GM18507 (cell line): ENCODE measurements at places on chromosomes 11 and 22.

DNA sequence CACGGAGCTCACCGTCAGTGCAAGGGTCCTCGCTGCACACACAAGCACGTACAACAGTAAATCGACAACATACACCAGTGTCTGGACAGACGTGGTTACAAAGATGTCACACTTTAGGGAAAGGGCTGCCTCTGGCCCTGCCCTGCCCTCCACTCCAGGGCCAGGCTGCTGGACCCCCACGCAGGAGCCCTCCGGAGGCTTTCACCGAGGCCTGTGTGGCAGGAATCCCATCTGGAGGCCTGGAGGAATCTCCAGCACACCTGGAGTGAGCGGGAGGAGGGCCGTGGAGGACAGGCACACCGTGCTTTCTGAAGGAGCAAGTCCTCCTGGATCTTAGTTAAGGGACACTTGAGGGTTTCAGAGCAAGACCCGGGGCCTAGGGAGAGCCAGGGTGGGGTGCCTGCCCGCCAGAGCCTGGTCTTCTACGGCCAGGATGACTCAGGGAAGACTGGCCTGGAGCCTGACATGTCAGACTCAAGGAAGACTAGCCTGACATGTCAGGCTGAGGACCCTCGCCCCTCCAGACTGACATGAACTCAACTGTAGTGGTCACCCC is 2.1 kb upstream of the PIM3 start:
- no peak for DNase-seq

DNA sequence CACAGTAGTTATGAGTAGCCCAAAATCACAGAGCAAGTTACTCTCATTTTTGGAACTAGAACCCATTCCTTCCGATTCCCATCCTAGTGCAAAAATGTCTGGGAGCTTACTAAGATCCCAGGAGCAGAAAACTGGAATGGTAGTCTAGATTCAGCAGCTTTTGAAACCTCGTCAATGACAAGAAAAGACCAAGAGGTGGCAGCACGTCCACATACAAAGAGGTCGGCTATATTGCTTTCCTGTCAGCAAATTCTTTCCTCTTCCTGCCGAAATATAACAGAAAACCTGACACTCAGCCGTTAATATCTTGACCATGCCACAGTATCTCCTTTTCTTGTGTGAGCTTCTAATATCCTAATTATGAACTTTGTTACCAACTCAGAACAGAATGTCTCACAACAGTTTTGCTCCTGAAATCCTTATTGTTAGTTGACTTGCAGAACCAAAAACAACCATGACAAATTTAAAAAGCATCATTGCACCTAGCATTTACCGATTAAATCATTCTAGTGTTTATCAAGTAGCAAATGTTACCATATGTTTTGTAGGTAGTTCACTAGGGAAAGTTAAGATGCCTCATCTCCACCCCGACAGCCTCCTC is 92.8 kb upstream of the OR9G4 start:
- DNase-seq = peak; percentile 2

DNA sequence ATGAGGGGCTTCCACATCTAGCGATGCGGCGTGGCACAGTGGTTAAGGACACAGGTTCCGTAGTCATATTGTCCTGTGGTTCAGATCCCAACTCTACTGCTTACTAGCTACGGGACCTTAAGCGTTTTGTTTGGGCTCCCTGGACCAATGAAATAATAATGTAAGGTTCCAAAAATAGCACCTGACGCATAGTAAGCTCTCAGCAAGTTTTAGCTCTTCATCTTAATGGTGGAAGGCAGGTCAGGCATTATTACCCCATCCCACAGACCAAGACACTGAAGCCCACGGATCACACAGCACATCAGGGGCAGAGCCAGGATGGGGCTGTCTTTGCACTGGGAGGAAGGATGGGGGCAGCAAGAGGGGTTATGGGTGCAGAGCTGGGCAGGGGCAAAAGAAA is 13.0 kb downstream of the DNAJB13 start:
- DNase-seq = no peak

GRCh38 chr22:49136041-49136815 is 691.4 kb downstream of the BRD1 start:
- no peak for DNase-seq

- no peak for DNase-seq
Measured at GRCh38 chr11:37630866-37631265, 1032.8 kb upstream of the RAG2 start.

DNA sequence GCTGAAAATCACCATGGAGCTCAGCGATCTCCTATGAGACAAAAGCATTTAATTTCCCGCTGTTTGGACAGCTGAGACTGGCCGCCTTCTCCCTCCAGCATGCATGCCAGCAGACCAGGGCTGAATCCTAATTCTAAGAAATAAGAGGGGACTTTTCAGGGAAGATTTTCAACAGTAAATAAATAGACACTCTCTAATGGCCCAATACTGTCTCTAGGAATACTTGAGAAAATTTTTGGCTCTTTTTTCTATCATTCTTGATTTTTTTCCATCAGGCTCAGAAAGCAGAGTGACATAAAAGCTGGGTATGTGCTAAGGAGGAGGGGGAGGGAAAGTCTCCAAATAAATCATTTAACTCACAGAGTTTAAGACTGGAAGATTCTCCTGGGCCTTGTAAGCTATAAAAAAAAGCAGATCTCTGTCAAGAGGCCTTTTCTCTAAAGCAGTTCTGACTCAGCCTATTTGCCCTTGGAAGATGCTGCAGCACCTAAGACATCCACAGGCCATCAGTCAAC is 17.6 kb upstream of the SPON1 start:
- DNase-seq = no peak

DNA sequence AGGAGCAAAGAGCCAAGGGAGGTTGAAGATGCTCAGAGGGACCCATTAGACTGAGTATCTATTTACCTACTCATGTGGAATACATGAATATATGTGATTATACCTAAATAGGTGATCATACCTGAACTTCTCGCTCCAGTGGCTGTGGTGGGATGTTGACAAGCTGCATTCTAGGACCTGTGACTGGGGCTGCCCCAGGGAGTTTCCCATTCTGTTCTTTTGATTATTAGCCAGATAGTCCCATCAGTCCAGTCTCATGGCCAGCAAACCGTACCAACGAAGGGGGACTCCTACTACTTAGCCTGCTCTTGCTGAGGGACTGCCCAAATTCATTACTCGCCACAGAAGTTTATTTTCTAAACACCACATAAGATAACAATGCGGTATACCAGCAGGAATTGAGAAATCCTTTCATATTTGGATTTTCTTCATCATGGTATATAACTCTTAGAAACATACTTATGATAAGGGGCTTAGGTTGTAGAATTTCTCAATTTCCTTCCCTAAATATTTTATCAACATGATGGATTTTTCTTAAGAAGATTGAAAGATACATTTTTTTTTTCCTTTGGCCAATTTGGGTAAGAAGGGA is 273.9 kb downstream of the NTM start:
- DNase-seq = no peak

GRCh38 chr11:65945941-65946558 is 770 bp downstream of the TSGA10IP start:
- DNase-seq = no peak

GRCh38 chr11:118887206-118887605 is 3.5 kb downstream of the CXCR5 start:
- no peak for DNase-seq

DNA sequence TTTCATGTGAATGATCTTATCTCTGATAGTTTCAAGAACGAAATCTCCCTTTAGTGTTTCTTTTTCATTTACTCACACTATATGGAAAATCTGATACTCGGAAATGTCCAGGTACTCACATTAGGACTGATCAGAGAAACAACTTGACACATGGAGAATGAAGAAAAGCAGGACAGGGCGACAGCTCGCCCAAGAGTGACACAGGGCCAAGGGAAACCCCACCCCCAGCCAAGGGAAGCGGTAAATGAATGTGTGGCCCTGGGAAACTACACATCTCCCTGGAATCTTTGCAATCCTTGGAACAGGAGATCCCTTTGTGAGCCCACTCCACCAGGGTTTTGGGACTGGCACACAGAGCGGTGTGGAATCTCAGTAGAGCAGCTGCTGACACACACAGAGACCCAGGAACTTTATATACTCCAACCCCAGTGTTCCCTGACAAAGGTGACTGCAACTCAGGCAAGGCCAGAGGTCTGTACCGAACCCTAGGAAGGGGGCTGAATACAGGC is 303.7 kb upstream of the ARHGAP42 start:
- no peak for DNase-seq

- no peak for DNase-seq
Measured at GRCh38 chr11:1192741-1193325, 30.0 kb upstream of the MUC5B start.

GRCh38 chr11:116993599-116993998 is 104.6 kb downstream of the SIK3 start:
- DNase-seq = no peak

DNA sequence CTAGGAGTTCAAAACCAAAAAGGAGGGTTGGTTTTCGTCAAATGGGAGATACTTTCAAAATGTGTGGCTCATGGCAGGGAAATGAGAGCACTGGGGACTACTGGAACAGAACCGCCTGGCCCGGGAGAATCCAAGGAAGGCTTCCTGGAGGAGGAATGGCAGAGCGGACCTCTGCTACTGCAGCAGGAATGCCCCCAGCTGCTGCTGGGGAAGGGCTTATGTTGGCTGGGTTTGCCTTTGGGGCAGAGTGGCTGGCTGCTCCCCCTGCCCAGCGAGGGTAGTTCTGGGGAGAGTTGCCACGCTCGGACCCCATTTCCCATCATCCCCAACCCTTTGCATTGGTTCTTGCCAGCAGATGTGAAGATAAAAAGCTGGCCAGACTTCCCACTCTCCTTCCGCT is 10.6 kb upstream of the APOBEC3A start:
- no peak for DNase-seq

GRCh38 chr11:12503886-12504285 is 126.5 kb downstream of the PARVA start:
- no peak for DNase-seq

DNA sequence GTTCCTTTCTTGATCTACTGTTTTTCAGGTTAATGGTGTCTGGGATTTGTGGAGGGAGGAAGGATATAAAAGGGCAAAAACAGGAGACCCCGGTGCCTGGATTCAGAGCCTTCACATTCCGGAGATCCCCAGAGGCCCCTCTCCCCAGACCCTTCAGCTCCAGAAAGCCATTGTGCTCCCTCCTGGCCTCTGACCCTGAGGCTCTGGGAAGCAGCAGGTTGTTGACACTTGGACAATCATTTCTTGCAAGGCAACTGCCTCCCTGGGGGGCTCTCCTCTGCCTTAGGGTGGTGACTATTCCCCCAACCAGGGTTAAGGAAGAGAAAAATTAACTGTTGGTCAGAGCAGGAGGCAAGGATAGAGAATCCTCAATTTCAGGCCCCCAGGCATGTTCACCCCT is 86.9 kb upstream of the NNMT start:
- no peak for DNase-seq

DNA sequence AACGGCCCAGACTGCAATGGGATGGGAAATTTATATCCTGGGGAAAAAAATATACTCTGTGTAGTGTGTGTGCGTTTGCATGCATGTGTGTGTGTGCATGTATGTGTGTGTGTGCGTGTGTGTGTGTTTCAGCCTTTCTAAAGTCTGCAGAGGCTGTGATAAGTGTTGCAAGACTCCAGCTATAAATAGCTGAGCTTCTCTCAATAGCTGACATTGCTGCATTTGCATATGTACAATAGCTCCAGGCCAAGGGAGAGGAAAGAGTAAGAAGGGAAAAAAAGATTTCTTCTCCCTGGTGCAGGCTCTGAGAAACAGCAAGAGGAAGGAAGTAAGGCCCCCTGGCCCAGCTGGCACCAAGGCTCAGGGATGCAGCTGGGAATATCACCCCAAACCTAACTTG is 483.0 kb downstream of the MN1 start:
- no peak for DNase-seq

DNA sequence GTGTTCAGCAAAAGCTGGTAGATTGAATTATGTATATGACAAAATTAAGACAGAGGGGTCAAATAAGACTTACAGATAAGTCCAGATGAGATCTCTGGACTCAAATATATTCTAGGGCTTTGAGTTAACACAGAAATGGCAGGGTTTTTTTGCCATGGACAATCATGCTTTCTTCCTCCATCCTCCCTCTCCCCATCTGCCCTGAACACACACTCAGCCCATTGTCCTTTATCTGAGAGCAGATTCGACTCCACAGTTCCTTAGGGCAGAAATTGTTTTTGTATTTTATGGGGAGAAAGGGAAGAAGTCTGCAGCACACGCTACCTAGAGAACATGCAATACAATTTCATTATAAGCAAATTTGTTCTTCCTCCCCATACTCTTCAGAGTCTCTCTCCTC is 86.8 kb downstream of the SLC1A2 start:
- DNase-seq = no peak

- no peak for DNase-seq
Measured at GRCh38 chr22:29992341-29993275, 87.7 kb upstream of the HORMAD2 start.

- DNase-seq = no peak
Measured at GRCh38 chr22:17767233-17768065, 6.8 kb downstream of the BID start.

DNA sequence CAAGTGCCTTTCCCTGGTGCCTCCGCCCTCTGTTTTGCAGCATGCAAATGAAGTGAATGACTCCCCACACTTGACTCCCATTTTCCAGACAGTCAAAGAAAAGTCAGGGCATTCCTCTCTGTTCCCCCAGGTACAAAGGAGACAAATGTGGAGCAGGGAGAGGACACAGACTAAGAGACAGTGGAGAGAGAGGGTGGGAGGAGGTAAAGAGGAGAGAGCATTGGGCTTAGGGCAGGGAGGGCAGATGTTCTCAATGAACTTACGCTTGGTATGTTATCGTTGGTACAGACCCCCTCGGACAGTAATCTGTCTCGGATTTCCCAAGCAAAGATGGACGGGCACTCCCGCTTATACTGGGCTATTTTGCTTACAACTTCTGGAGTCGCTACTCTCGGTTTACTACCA is 9.8 kb downstream of the PAX6 start:
- no peak for DNase-seq

DNA sequence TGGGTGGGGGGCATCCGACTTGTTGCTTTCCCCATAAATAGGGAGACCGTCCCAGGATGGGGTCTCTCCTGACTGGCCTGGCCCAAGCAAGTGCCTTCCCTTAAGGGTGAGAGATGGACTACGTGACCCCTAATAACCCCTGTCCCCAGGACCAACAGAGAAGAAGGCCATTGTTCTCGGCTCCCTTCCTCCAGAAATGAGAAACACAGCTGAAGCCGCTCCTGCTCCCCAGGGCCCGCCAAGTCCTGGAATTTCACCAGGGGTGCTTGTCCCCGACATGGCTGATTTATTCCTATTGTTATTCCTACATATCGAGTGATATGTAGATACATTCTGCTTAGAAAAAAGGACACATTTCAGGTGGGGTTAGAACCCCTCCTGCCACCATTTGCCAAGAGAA is 100.8 kb downstream of the TP53I11 start:
- DNase-seq = no peak

DNA sequence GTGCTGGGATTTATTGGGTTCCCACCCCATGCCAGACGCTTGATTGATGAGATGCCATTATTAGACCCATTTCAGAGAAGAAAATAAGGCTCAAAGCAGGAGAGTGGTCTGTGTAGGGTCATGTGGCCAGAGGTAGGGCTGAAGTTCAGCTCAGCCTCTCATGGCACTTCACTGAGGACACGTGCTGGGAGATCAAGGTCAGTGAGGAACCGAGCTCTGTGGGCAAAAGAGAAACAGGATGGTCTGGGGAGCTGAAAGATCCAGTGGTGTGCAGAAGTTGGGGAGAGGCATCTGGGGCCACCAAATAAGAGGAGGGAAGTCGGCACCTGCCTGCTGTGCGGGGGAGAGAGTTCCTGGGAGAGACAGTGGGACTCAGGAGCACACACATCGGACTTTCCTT is 19.6 kb downstream of the RHOD start:
- DNase-seq = no peak

- no peak for DNase-seq
Measured at GRCh38 chr11:126145954-126146353, 65.5 kb downstream of the RPUSD4 start.

GRCh38 chr22:43820651-43821305 is 8.7 kb upstream of the EFCAB6 start:
- no peak for DNase-seq
